ENCODE measurements at places on chromosomes 5 and 9. TPM values are rescaled to one million over a fixed set of nuclear protein-coding genes. Genes with fewer than 3 reads are reported as not detected.
A peak's percentile ranks its signal among the peaks of the same experiment; 100 is the strongest.

- peaks cover 4% of the 10 kb centered on the region for H3K36me3 ChIP-seq
- H3K4me3 ChIP-seq = no peak overlapping the region
- H3K4me1 ChIP-seq = no peaks in the 10 kb centered on the region
- DNase-seq = no peak
- H3K27me3 ChIP-seq = no peaks in the 10 kb centered on the region
These were observed 303.4 kb downstream of the ADGRV1 start for GRCh38 chr5:90861843-90862586.

DNA sequence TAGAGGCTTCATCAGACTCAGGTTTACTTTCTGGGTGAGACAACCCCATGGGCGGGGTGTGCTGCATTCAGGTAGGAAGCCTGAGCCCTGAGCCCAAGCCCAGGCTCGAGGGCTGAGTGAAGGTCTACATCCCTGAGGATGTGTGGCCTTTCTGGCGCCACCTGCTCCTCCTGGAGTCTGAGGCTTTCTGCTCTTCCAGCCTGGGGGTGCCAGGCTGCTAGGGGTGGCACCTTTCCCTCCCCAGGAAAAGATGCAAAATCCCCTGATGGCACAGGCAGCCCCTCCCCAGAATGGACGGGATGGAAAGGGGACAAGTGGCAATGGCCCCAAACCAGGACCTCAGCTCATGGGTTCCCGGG, 44.4 kb upstream of the PRRC2B start:
- H3K27ac ChIP-seq = peak overlapping the region; percentile 75
- H3K4me3 ChIP-seq = peak overlapping the region; percentile 62
- H3K4me1 ChIP-seq = peaks cover 7% of the 10 kb centered on the region
- no peak for DNase-seq
- peaks cover 4% of the 10 kb centered on the region for H3K27me3 ChIP-seq

DNA sequence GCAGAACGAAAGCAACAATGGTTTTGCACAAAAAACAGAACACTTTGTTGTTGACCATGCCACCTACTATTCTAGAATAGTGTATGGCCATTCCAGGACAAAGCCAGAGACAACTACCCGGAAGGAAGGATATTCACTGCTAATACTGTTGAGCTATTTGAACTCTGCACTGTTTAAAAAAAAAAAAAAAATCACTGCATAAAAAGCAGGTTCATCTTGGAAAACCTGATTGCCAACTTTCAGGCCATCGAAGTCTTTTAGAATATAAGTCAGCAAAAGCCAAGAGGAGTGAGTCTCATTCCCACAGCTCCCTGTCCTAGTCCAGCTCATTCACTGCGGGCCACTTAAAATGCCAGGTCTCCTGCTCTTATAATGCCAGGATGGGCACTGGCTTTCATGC, 4.0 kb downstream of the ENC1 start:
- DNase-seq = no peak
- H3K4me3 ChIP-seq = no peak overlapping the region
- peaks cover 23% of the 10 kb centered on the region for H3K36me3 ChIP-seq
- H3K27me3 ChIP-seq = peaks cover 13% of the 10 kb centered on the region
- H3K4me1 ChIP-seq = peaks cover 43% of the 10 kb centered on the region

GRCh38 chr5:155274484-155274883, 260.9 kb downstream of the KIF4B start:
- no peak for DNase-seq
- peaks cover 33% of the 10 kb centered on the region for H3K4me1 ChIP-seq
- no peak overlapping the region for H3K4me3 ChIP-seq
- H3K36me3 ChIP-seq = no peaks in the 10 kb centered on the region
- no peak overlapping the region for H3K27ac ChIP-seq

DNA sequence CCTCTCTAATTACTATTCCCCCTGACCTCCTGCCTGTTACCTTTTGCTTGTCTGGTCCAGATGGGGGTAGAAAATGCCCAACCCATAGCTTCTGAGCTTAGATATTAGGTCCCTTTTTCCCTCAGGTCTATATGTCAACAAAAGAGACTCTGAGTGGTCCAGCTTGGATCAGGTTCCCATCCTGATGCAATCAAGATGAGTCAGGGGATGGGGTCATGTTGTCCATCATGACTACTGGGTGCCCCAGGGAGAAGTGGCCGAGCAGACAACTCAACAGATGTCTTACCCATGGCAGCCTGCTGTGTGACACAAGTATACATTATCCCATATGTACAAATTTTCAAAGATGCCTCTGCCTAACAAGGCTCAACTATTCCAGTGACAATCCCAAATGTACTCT, 9.1 kb upstream of the ANKH start:
- no peak overlapping the region for H3K4me3 ChIP-seq
- H3K4me1 ChIP-seq = no peaks in the 10 kb centered on the region
- no peak overlapping the region for H3K27ac ChIP-seq

DNA sequence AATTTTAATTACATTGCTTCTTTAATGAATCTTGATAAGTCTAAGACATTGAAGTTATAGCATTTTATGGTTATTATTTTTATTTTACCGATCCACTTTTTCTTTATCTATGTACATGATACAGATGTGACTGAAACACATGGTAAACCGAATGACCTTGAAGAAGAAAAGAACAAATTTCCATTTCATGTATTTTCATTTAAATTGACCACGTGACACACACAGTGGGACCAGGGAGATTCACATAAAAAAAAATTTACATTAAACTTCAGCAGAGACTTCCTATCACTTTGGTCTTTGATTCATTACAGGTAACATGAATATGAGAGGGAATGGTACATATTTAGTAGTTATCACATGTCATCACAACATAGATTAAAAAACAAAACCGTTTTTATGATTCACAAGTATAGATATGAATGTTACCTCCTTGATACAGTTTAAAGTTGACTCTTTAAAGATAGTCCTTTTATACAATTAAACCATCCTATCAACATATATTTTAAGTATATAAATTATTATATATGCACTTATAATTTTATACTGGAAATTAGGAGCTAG, 133.1 kb downstream of the ZCCHC7 start:
- no peak for DNase-seq
- H3K27ac ChIP-seq = peak overlapping the region; percentile 95
- peaks cover 10% of the 10 kb centered on the region for H3K36me3 ChIP-seq

GRCh38 chr5:172943906-172944305, 15.3 kb upstream of the RPL26L1 start:
- no peaks in the 10 kb centered on the region for H3K27me3 ChIP-seq
- H3K36me3 ChIP-seq = peaks cover 28% of the 10 kb centered on the region
- DNase-seq = no peak
- H3K27ac ChIP-seq = no peak overlapping the region
- H3K4me1 ChIP-seq = peaks cover 15% of the 10 kb centered on the region

DNA sequence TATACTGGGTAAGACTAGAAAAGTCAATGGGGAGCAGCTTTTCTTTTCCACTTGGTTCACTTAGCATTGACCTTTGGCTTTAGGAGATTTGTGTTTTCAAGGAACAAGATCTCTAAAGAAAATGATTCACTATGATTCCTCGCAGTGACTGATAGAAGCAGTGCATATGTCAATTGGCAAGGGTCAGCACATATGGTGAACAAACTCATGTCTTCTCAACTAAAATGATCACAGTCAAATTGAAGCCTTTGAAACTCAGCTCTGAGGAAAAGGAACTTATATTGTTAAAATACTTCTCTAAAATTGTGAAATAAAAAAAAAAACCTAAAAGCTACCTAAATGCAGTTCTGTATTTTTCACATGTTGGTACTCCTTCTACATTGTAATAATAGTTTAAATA, 43.2 kb upstream of the IL7R start:
- H3K36me3 ChIP-seq = no peaks in the 10 kb centered on the region
- no peaks in the 10 kb centered on the region for H3K27me3 ChIP-seq
- no peak overlapping the region for H3K4me3 ChIP-seq

- H3K36me3 ChIP-seq = no peaks in the 10 kb centered on the region
- no peaks in the 10 kb centered on the region for H3K27me3 ChIP-seq
- no peak overlapping the region for H3K4me3 ChIP-seq
- H3K4me1 ChIP-seq = no peaks in the 10 kb centered on the region
- H3K27ac ChIP-seq = no peak overlapping the region
These were observed 181.6 kb upstream of the NUDT12 start for GRCh38 chr5:103744159-103744558.

GLRA1 gene
- not detected for total RNA-seq

PHF24 gene
- total RNA-seq = 0.53 TPM

DNA sequence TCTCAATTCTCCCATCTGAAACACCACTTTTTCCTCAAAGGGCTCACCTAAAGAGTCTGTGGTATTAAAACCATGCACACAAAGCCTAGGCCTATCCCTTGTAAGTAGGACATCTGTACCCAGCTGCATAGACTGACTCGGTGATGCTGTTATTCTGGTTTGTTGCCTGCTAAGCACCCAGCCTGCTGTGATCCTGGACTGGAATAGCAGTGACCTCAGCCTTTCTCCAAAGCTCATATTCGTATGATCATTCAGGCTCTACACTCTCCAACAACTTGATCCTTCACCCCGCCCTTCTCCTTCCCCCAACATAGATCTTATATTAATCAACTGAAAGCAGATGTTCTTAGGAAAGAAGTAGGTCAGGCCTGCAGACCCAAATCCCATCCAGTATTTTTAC, 81.4 kb upstream of the WWC1 start:
- DNase-seq = no peak
- H3K4me3 ChIP-seq = no peak overlapping the region
- no peaks in the 10 kb centered on the region for H3K36me3 ChIP-seq
- H3K27ac ChIP-seq = no peak overlapping the region

- no peak overlapping the region for H3K27ac ChIP-seq
- no peaks in the 10 kb centered on the region for H3K4me1 ChIP-seq
- no peaks in the 10 kb centered on the region for H3K36me3 ChIP-seq
- H3K4me3 ChIP-seq = no peak overlapping the region
These were observed 311.8 kb downstream of the DNAH5 start for GRCh38 chr5:13632676-13633075.

DNA sequence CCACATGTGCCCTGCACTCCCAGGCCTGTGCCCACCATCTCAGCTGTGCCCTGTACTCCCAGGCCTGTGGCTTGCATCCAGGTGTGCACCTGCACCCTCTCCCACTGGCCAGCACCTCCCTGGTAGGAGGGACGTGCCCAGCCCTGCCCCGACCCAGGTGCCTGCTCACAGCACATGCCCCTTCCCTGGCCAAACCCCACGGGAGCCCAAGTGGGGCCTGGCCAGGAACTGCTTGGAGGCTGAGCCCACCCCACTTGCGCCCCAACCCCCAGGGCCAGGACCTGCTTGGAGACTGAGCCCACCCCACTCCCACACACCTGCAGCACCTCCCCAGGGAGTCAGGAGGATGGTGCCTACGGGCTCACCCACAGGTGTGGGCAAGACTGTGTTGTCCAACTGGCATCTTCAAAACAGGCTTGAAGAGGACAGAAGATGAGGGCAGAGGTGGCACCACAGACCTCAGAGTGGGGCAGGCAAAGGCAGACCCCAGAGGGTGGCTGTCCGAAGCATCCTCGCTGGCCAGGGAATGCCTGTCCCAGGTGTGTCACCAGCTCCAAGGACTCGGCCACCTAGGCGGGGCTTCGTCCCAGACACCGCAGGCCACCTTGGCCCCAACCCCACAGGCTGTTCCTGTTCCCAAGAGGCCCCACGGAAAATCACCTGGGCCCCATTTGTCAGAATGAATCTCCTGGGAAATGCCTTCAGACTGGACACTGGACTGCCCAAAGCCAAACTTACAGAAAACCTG, 10.8 kb downstream of the ZDHHC11B start:
- DNase-seq = no peak
- no peaks in the 10 kb centered on the region for H3K36me3 ChIP-seq
- peaks cover 4% of the 10 kb centered on the region for H3K27me3 ChIP-seq
- 0 out of 2 replicates have a peak, but pooled peaks cover 2% of the 10 kb centered on the region for H3K4me1 ChIP-seq
- no peak overlapping the region for H3K27ac ChIP-seq

PCDHGB1 gene
- 5.6 TPM for total RNA-seq

- peaks cover 35% of the 10 kb centered on the region for H3K4me1 ChIP-seq
- H3K4me3 ChIP-seq = no peak overlapping the region
- no peak for DNase-seq
These were observed 564.0 kb upstream of the KLF4 start for GRCh38 chr9:108053555-108054061.

PRSS3 gene
- 1.6 TPM for total RNA-seq

Data from WTC11 (cell line).